NCI-H2227 treated with DMSO at 0.1 percent for 48 hours (cell line): ENCODE measurements at places on chromosomes 16 and 17.

- peak; percentile 66 for DNase-seq
Measured at GRCh38 chr17:75749545-75750389, 15.2 kb downstream of the GALK1 start.

- no peak for DNase-seq
Measured at GRCh38 chr17:6177941-6178694, 107.9 kb downstream of the WSCD1 start.

DNA sequence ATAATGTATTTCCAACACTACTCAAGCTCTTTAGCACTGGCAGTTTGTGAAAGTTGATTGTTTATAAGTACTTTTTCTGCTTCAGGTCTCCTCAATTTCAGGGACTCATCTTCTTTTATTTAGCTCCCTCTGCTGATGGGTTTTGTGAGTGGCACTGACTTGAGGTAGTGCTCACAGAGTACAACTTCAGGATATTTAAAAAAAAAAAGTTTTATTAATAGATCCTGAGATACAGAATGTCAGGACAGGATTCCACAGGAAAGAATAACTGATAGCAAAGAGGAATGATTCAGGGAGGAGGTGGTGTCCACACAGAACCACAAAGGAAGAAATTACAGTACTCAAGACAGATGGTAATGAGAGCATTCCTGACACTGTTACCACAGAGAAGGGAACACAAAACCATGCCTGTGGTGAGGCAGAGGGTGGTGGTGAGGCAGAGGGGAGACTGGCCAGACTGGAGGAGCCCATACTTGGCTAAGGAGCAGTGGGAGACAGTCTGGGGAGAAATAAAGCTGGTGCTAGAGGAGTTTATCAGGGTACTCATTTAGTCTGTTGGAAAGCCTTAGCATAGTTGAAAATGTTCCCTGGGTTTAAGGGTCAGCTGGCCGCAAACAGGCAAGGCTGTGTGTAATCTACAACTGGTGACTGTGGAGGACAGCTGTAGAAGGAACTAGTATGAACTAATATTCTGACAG is 63.7 kb downstream of the SPAG9 start:
- no peak for DNase-seq

DNA sequence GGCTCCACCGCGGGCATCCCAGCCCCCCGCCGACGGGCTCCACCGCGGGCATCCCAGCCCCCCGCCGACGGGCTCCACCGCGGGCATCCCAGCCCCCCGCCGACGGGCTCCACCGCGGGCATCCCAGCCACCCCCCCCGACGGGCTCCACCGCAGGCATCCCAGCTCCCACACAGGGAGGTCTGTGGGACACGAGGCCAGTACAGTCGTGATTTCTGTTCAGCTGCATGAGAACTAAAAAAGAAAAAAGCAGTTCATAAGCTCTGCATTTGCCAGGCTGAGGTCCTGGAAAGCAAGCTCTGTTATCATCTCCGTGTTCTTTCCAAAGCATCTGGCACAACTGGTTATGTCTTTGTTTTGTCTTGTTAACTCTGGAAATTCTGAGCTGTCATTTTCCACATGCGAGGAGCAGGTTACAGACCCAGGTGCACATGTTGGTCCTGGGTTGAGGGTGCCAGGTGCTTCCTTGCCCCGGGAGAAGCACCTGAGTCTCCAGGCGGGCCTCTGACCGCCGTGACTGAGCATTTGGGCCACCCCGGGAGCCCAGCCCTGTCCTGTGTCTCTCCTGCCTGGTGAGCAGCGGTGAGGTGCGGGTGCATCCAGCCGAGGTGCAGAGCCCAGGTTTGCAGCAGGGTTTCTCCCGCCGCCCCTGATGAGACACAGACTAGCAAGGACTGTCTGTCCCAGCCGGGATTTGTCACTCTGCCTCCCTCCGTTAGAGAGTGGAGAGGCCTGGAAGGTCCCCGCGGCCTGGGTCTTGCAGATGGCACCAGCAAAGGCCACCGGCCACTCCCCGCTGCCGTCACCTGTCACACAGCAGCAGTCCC is 9.9 kb upstream of the WFIKKN1 start:
- no peak for DNase-seq

- DNase-seq = no peak
Measured at GRCh38 chr17:72760368-72760767, 332.1 kb downstream of the SLC39A11 start.

- DNase-seq = no peak
Measured at GRCh38 chr16:10943064-10943353, 741 bp upstream of the DEXI start.

- DNase-seq = no peak
Measured at GRCh38 chr17:76461765-76462555, 5.4 kb upstream of the AANAT start.
